Dermis lymphatic vessel endothelial cell (primary cell): ENCODE measurements at places on chromosomes 2 and 18. TPM values are rescaled to one million over a fixed set of nuclear protein-coding genes. Genes with fewer than 3 reads are reported as not detected.

The SPC25 gene
- total RNA-seq, result 0.76 and 1.4 TPM in 2 replicates

The ZNF407 gene
- total RNA-seq, result 14.8 and 18.7 TPM in 2 replicates

The GCKR gene
- not detected in 2 replicates for total RNA-seq

The TRPM8 gene
- total RNA-seq, result not detected in 2 replicates

The DNAH7 gene
- total RNA-seq, result under 0.01 TPM in 2 replicates
